Stomach (tissue), 19 donors: ENCODE measurements at places on chromosomes 7 and 10.

- DNase-seq, result no peak
Observed at GRCh38 chr7:77157446-77157845, 35.0 kb downstream of the CCDC146 start.

- DNase-seq, result no peak
Observed at GRCh38 chr7:82598958-82599357, 155.4 kb upstream of the CACNA2D1 start.

DNA sequence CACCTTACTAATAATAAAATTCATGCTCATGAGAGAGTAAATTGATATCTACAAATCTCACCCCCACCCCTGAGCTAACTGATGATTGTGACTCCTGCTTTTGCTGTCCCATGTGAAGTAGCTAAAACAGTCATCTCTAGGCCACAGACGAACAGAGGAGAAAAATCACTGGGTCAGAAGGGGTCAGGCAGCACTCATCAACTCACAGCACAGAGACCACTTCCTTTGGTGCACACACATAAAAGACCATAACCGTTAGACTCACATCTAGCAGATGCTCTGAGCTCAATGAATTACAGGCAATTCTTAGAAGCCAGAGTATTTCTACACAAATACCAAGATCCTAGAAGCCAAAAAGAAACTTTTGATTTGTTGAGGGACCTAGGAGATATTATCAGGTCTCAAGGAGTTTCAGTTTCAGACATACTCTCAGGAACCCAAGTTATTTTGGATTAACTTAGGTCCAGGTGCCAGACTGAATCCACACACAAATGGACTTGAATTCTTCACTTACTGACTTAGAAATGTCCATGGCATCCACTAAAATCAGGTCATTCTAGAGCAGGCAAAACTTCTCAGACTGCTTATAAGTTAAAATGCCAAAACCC lies 65.0 kb upstream of the TES start:
- no peak for DNase-seq

- DNase-seq, result peak; percentile 70
Observed at GRCh38 chr7:91240376-91240941, 23.8 kb upstream of the FZD1 start.

DNA sequence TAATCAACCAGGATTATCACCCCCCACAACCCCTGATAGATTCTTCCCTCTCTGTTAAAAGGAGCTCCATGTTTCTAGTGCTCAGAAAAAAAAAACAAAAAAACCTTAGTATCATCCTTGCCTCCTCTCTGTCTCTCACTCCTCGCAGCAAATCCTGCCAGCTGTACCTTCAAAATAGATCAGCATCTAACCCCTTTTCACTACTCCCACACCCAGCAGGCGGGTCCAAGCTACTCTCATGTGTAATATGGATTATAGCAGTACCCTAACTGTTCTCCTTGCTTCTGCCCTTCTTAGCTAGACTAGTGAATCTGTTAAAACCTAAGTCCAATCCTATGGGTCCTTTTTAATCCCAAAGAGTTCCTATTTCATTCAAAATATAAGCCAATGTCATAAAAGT lies 667.4 kb downstream of the MAGI2 start:
- DNase-seq, result no peak

DNA sequence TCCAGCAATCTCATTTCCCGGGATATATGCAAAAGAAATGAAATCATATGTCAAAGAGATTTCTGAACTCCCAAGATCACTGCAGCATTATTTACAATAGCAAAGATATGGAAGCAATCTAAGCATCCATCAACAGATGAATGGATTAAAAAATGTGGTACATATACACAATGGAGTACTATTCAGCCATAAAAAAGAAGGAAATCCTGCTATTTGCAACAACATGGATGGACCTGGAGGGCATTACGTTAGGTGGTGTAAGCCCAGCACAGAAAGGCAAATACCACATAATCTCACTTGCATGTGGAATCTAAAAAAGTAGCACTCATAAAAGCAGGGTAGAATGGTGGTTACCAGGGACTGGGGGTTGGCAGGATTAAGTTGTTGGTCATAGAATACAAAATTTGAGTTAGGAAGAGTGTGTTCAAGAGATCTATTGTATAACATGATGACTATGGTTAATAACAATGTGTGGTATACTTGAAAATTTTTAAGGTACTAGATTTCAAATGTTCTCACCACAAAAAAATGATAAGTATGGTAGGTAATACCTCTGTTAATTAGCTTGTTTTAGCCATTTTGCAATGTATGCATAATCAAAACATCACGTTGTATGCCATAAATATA lies 32.9 kb upstream of the EIF5AL1 start:
- DNase-seq, result no peak

DNA sequence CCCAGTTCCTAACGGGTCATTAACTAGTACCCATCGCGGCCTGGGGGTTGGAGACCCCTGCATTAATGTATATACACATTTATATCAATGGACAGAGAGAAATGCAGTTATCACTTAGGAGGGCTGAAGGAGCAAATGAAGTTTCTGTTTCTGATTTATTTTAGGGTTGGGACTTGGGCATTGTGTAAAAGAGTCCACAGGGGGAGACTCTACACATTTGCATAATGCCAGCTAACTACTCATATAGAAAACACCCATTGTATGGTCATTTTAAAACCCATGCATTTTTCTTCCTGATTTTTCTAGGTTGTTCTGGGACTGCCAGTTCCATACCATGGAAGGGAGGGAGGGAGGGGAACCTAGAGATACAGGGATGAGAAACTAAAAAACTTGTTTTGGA lies 23.5 kb downstream of the BCCIP start:
- no peak for DNase-seq
